Mammary microvascular endothelial cell (primary cell): ENCODE measurements at places on chromosomes 2 and 18. TPM values are rescaled to one million over a fixed set of nuclear protein-coding genes. Genes with fewer than 3 reads are reported as not detected.

The CCDC102B gene
- total RNA-seq: 0.40 and 0.49 TPM in 2 replicates

The OTOS gene
- not detected in 2 replicates for total RNA-seq

The LANCL1 gene
- 20.4 and 24.2 TPM in 2 replicates for total RNA-seq

The CLEC4F gene
- 0.10 TPM in 1 of 2 replicates, not detected in the other for total RNA-seq

The TMEM200C gene
- not detected in 2 replicates for total RNA-seq

The PKP4 gene
- 29.5 and 31.3 TPM in 2 replicates for total RNA-seq

The MAIP1 gene
- total RNA-seq: 23.6 and 23.9 TPM in 2 replicates

The OR6B2 gene
- total RNA-seq: not detected in 2 replicates

The NEU2 gene
- not detected in 2 replicates for total RNA-seq

The PDE11A gene
- total RNA-seq: under 0.01 and 0.10 TPM in 2 replicates

The RGPD4 gene
- not detected in 2 replicates for total RNA-seq

The CFC1B gene
- not detected in 2 replicates for total RNA-seq

The ALPG gene
- total RNA-seq: 0.07 TPM in 1 of 2 replicates, not detected in the other

The CCDC141 gene
- total RNA-seq: 0.13 and 0.44 TPM in 2 replicates

The XDH gene
- total RNA-seq: not detected in 2 replicates
